ENCODE measurements at places on chromosomes 5 and 9.

- DNase-seq: no peak
These were observed 117.1 kb upstream of the CHD1 start for GRCh38 chr5:99045871-99046270.

GRCh38 chr5:13212886-13213285 lies 731.6 kb downstream of the DNAH5 start:
- DNase-seq: no peak

- DNase-seq: no peak
These were observed 33.7 kb downstream of the CENPP start for GRCh38 chr9:92359394-92359995.

DNA sequence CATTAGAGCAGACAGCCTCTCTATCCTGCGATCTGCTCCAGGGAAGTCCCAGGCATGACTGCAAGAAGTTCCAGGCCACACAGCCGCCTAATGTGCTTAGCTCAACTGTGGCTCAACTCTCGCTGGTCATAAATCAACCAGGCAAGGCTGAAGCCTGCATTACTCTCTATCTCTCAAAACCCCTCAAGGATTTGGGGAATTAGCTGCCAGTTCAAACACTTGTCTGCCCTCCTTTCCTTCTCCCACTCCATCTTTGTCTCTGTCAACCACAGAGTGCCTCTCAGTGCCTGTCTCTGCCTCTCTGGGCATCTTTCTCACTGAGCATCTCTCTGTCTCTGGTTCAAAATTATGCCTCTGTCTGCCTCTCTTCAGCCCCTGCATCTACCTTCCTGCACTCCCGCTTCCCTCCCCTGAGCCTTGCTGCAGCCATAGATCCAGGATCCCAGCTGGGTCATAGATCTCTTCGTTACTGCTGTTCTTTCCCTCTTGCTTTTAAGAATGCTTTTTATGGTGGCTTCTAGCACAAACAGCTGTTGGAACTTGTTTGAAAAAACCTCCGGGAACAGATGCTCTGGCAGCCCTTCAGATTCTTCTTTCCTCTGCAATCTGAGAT lies 27.9 kb upstream of the GALNT10 start:
- DNase-seq: no peak

DNA sequence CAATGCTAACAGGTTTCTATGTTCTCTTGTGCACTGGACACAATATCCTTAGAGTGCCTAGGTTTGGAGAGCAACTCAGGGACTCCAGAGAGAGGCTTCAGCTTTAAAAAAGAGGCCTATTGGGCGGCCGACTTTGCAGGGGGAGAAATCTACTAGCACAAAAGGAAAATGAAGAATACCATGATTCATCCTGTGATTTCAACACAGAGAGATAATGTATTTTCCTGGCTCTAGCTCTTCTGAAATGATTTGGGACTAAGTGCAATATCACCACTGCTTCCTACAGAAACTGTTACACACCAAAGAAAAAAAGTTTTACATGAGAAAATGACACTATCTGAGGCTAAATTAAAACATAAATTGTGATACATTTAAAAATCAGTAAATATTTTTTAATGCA lies 146.1 kb upstream of the TSLP start:
- no peak for DNase-seq

- DNase-seq: no peak
These were observed 83.9 kb upstream of the HCN1 start for GRCh38 chr5:45779874-45780671.

DNA sequence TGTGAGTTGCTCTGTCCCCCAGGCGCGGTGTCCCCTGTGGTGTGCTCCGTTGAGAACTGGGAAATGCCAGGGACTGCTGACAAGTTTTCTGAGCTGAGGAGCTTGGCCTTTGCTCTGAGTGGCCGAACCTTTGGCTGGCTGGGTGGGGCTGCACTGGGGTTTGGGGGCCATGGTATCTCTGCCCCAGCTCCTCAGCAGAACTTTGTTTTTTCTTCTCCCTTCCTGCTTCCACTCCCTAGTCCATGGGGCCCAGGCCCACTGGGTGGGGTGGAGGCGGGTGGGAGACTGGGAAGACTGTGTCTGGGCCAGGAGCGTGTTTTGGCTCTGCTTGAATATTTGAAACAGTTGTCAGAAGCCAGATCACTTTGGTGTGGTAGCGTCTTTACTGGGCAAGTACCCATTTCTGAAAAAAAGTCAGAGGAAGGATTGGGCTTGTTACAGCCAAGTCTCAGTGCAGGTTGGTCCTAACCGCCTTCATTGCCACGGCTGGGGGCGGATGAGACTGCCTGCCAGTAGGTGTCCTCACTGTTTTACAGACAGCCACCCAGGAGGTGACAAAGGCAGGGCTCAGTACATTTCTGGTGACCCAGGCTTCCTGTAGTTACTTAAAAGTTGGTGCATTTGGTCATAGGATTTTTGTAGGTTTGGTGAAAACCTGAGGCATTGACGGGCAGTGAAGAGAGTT lies 92.7 kb downstream of the DAB2IP start:
- DNase-seq: peak; percentile 36

GRCh38 chr5:133321833-133322420 lies 270.1 kb downstream of the HSPA4 start:
- DNase-seq: no peak

DNA sequence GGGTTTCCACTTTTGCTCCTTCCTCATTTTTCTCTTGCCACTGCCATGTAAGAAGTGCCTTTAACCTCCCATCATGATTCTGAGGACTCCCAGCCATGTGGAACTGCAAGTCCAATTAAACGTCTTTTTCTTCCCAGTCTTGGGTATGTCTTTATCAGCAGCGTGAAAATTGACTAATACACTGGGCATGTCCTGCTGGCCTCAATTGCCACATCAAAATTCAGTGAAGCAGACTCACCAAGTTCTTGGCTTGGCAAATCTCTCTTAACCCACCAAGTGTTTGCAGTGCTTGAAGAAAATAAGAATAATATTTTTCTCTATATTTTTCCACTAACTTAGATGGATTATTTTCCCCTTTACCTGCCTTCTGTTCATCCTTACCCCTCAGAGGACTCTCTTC lies 212.0 kb downstream of the BRINP1 start:
- no peak for DNase-seq

GRCh38 chr5:167951116-167951515 lies 340.3 kb upstream of the WWC1 start:
- no peak for DNase-seq

GRCh38 chr9:4574657-4575243 lies 84.5 kb downstream of the SLC1A1 start:
- DNase-seq: no peak

DNA sequence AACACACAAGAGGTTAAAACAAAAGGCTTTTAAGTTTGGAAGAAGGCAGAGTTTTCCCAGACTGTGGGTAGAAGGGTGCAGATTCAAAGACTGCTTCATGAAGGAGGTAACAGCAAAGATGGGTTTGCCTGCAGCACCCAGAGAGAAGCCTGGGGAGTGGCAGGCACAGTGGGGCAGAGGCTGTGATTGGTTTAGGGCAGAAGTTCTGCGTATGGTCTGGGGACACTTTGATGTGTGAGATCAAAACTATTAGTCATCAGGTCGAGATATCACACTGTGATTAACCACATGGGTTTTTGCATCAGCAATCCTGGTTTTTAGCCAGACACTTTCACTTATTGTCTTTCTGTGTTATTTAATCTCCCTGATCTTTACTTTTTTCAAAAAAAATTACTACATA lies 188.8 kb upstream of the GLRA1 start:
- no peak for DNase-seq

DNA sequence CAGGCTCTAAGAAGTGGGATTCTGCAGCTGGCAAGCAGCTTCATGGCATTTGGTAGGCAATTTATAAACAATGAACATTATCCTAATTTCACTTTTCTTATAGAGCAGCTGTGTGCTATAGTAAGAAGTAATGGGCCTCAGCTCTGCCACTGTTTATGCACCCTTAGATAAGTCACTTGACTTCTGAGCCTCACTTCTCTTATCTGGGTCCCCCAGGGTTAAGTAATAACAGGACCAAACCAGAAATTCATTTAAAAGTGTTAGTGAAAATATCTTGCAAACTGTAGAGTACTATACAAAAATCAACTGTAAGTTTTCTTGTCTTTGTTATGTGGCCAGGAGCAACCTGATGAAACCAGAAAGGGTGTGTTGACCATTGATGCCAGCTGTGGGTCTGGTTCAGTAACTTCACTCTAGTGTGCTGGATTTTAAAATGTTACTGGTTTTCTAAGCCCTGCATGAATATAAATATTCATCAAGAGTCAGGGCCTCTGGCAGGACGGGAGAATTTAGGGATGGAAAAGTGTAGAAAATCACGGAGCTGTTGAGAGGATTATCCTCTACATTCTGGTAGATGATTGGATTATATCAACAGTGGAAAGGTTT lies 24.2 kb downstream of the TNFAIP8 start:
- no peak for DNase-seq

GRCh38 chr9:4833781-4834560 lies 41.2 kb downstream of the RCL1 start:
- no peak for DNase-seq

GRCh38 chr5:16465544-16466432 lies at the start of gene ZNF622:
Gene ZNF622, minus strand, starts transcription at chr5:16465800. Its CDS starts 135 bp downstream, at chr5:16465665.
- DNase-seq: peak; percentile 60

DNA sequence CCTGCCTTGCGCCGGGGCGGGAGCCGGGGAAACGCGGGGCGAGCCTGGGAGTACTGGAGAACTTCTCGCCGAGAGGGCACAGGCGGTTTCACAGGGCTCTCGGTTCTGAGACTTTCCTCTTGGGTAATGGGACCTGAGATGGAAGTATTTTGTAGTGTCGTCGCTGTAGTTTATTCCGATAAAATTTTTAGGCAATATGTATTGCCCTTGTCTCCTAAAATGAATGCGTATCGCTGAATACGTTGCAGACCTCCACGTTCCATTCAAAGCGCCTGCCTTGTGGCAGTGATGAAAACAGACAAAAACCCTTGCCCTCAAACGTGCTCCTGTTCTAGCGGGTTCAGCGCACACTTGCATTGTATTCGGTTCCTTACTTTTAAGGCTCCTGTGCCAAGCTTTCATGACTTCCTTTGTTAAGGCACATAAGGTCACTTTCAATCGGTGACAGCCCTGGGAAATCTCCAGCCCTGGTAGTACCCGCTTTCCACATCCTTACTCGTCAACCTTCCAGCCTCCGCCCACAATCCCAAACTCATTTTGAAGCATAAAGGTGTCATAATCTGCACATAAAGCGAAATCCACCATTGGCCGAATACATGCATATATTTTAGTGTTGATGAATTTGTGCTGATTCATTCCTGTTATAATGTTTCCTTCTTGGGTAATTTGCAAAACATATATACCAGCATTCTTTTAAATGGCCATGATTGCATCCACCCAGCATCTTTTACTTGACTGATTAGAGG lies 694 bp downstream of the RMI1 start:
- no peak for DNase-seq

- DNase-seq: no peak
These were observed 170.1 kb upstream of the ATP10B start for GRCh38 chr5:161022151-161022550.

GRCh38 chr5:120568711-120569110 lies 104.6 kb downstream of the PRR16 start:
- no peak for DNase-seq

- no peak for DNase-seq
These were observed 217.4 kb downstream of the FANCC start for GRCh38 chr9:95100071-95100627.

GRCh38 chr9:99352826-99353225 lies 130.7 kb downstream of the SEC61B start:
- DNase-seq: no peak

- DNase-seq: peak; percentile 91
These were observed at the start of gene FGFR4 for GRCh38 chr5:177086654-177087397. Gene FGFR4, plus strand, starts transcription at chr5:177086915. Its CDS starts 2,688 bp downstream, at chr5:177089603.

DNA sequence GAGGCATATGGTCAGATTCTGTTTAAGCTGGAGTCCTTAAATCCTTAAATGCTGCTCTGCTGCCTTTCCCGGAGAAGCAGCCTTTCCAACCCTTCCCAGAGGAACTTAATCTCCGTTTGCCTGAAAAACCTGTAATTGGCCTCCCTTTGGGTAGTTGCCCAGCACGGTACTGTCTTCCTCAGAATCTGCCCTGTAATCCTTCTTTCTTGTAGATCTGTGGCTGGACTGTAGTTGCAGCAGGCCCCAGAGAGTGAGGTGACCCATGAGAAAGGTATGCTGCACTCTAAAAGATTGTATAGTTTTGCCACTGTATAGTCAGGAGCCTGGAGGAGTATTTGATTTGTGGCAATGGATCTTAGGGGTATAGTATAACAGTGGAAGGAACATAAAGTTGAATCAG lies 11.7 kb downstream of the SPIN1 start:
- DNase-seq: no peak

DNA sequence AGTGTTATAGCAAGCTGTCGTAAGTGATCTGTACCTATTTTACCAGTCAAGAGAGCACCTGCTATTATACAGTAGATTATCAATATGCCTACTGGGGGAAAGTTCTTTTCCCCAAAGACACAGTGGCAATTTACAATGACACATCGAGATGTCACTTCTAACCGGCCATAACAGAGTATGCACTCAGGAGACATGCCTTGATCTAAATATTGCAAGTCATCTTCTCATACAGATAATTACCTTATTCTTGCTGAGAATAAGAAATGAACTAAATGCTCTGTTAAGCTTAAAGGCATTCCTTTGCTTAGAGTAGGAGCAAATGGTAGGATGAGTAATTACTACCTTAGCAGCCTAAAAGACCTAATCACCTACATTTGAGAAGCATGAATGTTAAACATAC lies 71.6 kb downstream of the PKD2L2 start:
- no peak for DNase-seq

GRCh38 chr9:3876553-3876952 lies 350.8 kb upstream of the RFX3 start:
- DNase-seq: no peak

DNA sequence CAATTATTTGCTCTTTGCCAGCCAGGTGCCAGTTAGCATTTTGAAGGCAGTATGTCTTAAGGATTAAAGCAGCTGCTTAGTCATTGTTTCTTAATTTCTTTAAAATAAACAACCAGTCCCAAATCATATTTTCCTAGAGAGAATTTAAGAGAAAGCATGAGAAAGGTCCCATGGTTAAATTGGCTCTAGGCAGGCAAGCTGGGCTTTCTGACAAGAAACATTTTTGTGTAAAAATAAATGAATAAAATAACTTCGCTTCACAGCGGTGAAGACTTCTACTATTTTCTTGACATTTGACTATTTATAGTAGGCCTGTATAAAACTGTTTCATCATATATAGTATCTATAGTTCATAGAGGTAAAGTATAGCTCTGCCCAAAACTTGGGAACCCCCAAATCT lies 617.7 kb upstream of the C9orf72 start:
- no peak for DNase-seq

- DNase-seq: no peak
These were observed 29.5 kb downstream of the PPARGC1B start for GRCh38 chr5:149759563-149759962.

- no peak for DNase-seq
These were observed 5.8 kb downstream of the GCNT4 start for GRCh38 chr5:75046366-75047142.

DNA sequence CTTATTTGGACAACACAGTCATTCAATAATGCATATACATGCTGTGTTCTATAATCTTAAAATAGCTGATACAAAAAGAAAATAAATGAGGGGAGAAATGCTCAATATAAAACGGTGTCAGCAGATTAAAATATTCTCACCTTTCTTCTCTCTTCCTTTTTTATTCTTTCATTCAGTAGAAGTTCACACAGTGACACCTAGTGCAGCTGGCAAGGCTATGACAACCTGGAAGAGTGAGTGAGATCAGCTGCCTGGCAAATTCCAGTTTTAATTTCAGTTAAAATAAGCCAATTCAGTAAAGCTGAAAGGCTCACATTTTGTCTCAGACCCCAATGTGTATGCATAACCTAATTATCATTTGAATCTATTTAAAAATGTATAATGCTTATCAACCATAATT lies 150.3 kb downstream of the RASEF start:
- DNase-seq: no peak
